ENCODE measurements at places on chromosomes 2 and 18.

DNA sequence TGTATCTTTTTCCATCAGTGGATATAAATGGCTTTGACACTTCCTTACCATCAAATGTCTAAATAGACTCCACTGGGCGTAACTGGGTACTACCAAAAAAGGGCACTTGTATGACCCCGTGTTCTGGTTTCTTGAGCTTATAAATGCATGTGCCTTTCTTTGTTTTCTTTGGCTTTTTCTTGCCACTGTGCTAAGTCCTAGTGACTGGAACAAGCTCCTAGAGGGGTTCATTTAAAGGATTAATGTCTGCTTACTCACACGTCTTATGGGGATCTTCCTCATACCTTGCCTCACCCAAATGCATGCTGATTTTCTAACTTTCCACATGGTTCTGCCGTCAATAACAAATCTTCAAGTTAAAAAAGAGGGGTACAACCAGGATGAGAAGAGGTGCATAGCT lies 19.8 kb upstream of the ZNF532 start:
- DNase-seq, result no peak

- DNase-seq, result no peak
These were observed 116.5 kb upstream of the SPATS2L start for GRCh38 chr2:200189964-200190363.

DNA sequence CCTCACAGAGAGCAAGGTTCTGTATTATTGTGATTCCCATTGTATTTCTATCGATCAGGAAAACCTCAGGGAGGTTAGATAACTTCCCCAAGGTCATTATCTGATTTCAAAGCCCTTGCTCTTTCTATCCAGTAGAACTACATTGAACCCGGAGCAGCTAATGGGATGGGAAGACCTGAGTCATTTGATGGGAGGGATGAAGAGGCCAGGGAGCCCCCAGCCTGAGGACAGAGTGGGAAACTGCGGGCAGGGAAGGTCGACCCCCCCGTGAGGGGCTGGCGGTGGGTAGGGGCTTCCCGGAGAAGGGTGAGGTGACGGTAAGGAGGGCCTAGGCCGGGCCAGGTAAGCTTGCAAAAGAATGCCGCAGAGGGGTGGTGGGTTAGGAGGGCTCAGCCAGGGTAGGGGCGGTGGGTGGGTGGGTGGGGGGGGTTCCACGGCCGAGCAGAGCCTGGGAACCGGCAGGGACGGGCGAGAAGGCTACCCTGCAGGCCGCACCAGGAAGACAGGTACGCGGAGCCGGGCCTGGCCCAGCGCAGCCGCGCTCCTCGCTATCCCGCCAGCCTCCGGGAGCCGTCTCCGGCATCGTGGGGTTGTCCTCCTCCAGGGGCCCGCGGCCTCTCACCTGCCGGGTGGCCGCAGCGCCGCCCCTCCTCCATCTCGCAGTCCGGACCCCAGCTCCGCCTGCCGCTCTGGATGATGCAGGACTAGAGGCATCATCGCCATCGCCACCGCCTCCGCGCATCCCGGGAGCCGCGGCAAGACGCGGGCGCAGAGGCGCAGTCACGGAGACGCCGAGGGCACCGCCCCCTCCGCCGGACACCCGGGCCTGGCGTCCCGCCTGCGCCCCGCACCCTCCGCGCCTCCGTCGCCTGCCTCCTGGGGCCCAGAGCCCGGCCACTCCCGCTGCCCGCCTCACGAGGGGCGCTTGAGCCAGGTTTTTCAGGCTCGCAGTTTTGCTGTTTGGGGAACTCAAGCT lies at the start of gene GPR75:
TSS of gene GPR75 (minus strand) at position 762 of the 976 bp plus-strand sequence. CDS start 5,211 bp downstream, outside the sequence.
- DNase-seq, result no peak

DNA sequence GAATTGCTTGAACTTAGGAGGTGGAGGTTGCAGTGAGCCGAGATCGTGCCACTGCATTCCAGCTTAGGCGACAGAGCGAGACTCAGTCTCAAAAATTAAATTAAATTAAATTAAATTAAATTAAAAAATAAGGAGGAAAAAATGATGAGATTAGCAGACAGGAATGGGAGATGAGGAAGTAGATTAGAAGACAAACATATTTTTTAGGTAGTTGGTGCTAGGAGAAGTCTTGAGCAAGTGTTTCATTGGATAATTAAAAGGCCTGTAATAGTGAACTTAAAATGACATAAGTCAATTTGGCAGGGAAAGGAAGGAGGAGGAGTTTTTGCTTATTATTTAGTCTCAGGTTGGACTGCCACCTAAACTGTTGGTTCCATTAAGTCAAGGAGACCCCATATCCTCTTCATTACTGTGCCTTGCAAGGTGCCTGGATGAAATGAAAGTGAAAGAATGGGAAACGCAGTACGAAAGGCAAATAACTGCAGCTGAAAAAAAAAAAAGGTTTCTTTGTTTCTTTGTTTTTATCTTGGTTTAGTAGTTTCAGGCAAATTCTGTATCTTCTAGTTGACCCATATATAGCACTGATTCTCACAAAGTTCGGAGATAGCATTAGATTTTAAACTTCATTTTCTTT lies 162.0 kb downstream of the SLC8A1 start:
- DNase-seq, result no peak

GRCh38 chr2:209425471-209426071 lies 1.7 kb downstream of the MAP2 start:
- peak; percentile 30 for DNase-seq

DNA sequence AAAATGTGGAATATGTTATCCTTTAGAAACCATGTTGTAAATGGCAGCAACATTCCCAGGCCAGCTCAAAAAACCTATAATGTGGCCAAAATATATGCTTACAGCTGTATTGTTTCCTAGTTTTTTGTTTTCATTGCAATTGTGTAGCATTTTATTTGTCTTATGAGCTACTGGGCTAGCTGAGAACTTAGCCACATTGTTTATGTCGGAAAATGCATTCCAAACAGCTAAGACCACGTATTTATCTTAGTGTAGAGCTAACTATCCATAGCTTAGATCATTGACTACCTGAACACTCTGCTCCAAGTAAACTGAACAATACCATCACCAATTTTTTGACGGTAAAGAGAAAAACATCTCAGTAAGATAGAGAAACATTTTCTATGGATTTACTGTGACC lies 38.4 kb downstream of the METAP1D start:
- DNase-seq, result no peak

GRCh38 chr2:23585273-23586170 lies 200.5 kb downstream of the KLHL29 start:
- DNase-seq, result no peak

DNA sequence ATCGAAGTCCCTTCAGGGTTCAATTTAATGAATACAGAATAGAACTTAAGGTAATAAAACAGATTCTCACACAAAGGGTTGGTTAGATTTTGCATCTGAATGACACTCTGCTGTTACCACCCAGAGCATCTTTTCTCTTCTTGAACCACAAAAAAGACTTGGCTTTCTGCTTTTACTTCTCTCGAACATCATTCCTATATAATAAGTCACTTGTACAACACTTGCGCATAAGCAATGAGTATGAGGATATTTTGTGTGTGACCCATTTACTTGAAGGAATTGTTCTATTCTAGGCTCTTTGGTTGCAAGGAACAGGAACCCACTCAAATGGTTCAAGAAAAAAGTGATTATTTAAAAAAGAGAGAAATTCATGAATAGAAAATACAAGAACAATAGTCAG lies 126.2 kb downstream of the NUP35 start:
- no peak for DNase-seq

- no peak for DNase-seq
These were observed 207.8 kb downstream of the CYP26B1 start for GRCh38 chr2:71939588-71940535.

DNA sequence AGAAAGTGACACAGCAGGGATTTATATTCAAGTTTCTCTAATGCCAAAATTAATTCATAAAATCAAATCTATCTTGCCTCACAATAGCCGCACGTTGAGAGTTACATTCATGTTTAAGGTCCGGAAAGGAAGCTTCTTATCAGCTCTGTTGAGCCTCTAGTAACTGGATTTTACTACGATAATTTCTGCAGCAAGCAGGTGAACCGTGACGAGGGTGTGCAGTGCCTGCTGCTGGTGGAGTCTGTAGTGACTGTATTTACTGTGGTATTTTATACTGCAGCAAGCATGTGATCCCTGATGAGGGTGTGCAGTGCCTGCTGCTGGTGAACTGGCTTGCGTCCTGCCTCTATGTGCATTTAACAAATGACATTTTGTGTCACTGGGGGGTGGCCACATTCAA lies 120.0 kb downstream of the SNTG2 start:
- DNase-seq, result no peak

DNA sequence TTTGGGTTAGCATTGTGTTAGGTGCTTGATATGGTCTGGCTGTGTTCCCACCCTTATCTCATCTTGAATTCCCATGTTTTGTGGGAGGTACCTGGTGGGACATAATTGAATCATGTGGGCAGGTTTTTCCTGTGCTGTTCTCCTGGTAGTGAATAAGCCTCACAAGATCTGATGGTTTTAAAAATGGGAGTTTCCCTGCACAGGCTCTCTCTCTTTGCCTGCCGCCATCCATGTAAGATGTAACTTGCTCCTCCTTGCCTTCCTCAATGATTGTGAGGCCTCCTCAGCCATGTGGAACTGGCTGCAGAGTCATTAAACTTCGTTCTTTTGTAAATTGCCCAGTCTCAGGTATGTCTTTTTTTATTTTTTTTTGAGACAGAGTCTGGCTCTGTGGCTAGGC lies 2.8 kb downstream of the MSH2 start:
- no peak for DNase-seq

- peak; percentile 70 for DNase-seq
These were observed 208.8 kb downstream of the CCDC178 start for GRCh38 chr18:33231474-33232317.

DNA sequence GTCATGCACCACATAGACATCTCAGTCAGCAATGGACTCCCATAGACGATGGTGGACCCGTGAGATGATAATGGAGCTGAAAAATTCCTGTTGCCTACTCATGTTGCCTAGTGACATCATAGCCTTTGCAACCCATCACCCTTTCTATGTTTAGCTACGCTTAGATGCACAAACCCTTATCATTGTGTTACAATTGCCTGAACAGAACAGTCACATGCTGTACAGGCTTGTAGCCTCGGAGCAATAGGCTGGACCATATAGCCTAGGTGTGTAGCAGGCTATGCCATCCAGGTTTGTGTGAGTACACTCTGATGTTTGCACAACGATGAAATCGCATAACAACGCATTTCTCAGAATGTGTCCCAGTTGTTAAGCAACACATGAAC lies 221.6 kb downstream of the ALPK2 start:
- DNase-seq, result no peak

DNA sequence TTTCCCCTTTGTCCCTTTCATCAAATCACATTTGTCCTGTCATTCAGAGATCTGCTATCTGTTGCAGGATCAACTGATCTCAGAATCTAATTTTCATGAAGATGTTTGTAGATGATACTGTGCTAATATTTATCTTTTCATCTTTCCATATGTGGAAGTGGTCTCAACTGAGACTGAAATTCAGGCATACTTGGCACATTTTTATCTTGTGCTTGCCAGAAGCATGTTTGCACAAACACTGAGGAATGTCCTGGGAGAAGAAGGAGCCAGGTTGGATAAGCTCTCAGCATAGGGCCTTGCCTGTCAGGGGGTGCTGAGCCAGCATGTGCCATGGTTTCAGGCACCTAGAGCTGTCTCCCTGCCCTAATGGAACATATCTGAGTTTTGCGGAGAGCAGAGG lies 24.5 kb upstream of the MMADHC start:
- DNase-seq, result no peak

GRCh38 chr2:71620116-71620515 lies 166.8 kb downstream of the DYSF start:
- DNase-seq, result no peak

DNA sequence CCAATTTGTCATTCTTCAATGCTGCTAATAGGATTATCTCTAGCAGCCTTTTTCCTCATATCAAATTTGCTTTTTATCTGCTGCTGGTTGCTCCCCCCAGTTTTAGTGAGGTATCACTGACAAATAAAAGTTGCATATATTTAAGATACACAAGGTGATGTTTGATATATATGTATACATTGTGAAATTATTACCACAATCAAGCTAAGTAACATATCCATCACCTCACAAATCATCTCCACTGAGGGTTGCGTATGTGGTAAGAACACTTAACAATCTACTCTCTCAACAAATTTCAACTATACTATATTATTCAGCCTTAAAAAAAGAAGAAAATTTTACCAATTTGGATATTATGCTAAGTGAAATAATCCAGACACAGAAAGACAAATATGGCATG lies 30.5 kb upstream of the UBE2E3 start:
- DNase-seq, result no peak

DNA sequence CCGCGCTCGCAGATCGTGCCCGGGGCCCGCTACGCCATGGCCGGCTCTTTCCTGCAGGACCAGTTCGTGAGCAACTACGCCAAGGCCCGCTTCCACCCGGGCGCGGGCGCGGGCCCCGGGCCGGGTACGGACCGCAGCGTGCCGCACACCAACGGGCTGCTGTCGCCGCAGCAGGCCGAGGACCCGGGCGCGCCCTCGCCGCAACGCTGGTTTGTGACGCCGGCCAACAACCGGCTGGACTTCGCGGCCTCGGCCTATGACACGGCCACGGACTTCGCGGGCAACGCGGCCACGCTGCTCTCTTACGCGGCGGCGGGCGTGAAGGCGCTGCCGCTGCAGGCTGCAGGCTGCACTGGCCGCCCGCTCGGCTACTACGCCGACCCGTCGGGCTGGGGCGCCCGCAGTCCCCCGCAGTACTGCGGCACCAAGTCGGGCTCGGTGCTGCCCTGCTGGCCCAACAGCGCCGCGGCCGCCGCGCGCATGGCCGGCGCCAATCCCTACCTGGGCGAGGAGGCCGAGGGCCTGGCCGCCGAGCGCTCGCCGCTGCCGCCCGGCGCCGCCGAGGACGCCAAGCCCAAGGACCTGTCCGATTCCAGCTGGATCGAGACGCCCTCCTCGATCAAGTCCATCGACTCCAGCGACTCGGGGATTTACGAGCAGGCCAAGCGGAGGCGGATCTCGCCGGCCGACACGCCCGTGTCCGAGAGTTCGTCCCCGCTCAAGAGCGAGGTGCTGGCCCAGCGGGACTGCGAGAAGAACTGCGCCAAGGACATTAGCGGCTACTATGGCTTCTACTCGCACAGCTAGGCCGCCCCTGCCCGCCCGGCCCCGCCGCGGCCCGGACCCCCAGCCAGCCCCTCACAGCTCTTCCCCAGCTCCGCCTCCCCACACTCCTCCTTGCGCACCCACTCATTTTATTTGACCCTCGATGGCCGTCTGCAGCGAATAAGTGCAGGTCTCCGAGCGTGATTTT lies 7.6 kb downstream of the TBR1 start:
- no peak for DNase-seq

DNA sequence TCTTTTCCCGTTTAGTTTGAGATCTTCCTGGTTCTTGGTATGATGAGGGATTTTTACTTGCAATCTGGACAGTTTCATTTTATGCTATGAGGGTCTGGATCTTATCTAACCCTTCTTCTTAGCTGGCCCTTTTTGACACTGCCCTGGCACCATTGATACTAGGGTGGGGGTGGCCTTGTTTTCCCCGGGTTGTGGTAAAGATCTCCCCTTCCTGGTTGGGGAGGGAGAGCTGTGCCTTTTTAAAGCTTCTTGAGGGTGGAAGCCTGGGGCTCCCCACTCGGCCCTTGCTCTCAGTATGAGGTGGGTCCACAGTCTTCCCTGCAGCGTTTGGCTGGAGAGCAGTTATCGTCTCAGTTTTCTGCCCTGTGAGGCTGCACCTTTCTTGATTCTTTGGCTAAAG lies 66.1 kb downstream of the ASB1 start:
- no peak for DNase-seq

GRCh38 chr2:188693111-188693510 lies 281.1 kb upstream of the COL3A1 start:
- no peak for DNase-seq

GRCh38 chr2:137964066-137964858 lies at the start of gene HNMT:
Gene HNMT, plus strand, starts transcription at chr2:137964473. Its CDS starts 19 bp downstream, at chr2:137964492.
- DNase-seq, result no peak

Data from NT2/D1 (cell line).